ENCODE measurements at places on chromosomes 6 and 20.

- peaks cover 11% of the 10 kb centered on the region for H3K36me3 ChIP-seq
- no peak for DNase-seq
- no peak overlapping the region for H3K4me3 ChIP-seq
- H3K27me3 ChIP-seq: no peaks in the 10 kb centered on the region
- H3K27ac ChIP-seq: peak overlapping the region; percentile 49
These were observed 159.2 kb downstream of the ATXN1 start for GRCh38 chr6:16602035-16602434.

GRCh38 chr6:169277619-169278018 lies 24.0 kb upstream of the THBS2 start:
- DNase-seq: no peak
- H3K4me3 ChIP-seq: no peak overlapping the region
- no peaks in the 10 kb centered on the region for H3K36me3 ChIP-seq
- H3K27ac ChIP-seq: no peak overlapping the region
- H3K4me1 ChIP-seq: no peaks in the 10 kb centered on the region
- no peaks in the 10 kb centered on the region for H3K27me3 ChIP-seq

- DNase-seq: no peak
- no peak overlapping the region for H3K4me3 ChIP-seq
- no peak overlapping the region for H3K27ac ChIP-seq
- H3K4me1 ChIP-seq: peaks cover 5% of the 10 kb centered on the region
- no peaks in the 10 kb centered on the region for H3K36me3 ChIP-seq
- peaks cover 3% of the 10 kb centered on the region for H3K27me3 ChIP-seq
These were observed 28.7 kb downstream of the FGD2 start for GRCh38 chr6:37033819-37034795.

DNA sequence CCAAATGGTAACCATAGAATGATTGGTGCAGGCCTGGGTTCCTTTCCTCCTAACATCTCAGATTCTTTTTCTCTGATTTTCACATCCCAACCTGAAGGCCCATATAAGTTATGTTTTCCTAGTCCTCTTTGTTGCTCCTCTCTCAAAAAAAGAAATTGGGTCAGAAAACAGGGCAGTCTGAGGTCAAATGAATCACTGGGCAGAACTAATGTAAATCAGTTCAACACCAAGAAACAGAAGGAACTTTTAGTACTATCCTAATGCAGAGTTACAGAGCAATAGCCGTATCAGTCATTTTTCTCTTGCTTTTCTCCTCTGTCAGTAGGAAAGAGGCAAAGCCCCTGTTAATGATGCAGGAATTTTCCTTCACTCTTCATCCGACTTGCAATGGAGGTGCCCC lies 11.0 kb upstream of the TPD52L1 start:
- no peak overlapping the region for H3K4me3 ChIP-seq
- H3K4me1 ChIP-seq: no peaks in the 10 kb centered on the region
- peaks cover 11% of the 10 kb centered on the region for H3K27me3 ChIP-seq
- H3K27ac ChIP-seq: no peak overlapping the region
- no peaks in the 10 kb centered on the region for H3K36me3 ChIP-seq

GRCh38 chr20:46087161-46087560 lies 2.6 kb downstream of the NCOA5 start:
- no peaks in the 10 kb centered on the region for H3K36me3 ChIP-seq
- H3K27me3 ChIP-seq: no peaks in the 10 kb centered on the region
- H3K27ac ChIP-seq: no peak overlapping the region
- peak overlapping the region; percentile 25 for H3K4me3 ChIP-seq
- no peak for DNase-seq
- H3K4me1 ChIP-seq: peaks cover 36% of the 10 kb centered on the region

DNA sequence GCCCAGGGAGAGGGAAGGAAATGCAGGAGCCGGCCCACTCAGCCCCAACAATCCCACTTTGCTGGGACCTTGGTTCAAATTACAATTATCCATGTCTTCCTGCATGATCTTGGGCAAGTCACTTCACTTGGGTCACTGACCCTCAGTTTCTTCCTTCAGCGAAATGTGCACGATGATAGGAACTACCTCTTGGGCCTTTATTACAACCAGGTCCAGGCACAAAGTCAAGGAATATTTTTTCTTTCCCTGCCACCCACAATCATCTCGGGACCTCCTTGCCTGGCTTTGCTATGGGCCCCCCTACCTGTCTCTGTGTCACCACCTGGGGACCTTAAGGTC lies 358 bp upstream of the PLTP start:
- peaks cover 2% of the 10 kb centered on the region for H3K36me3 ChIP-seq
- H3K27ac ChIP-seq: no peak overlapping the region
- DNase-seq: no peak
- H3K27me3 ChIP-seq: peaks cover 3% of the 10 kb centered on the region
- peaks cover 2% of the 10 kb centered on the region for H3K4me1 ChIP-seq

DNA sequence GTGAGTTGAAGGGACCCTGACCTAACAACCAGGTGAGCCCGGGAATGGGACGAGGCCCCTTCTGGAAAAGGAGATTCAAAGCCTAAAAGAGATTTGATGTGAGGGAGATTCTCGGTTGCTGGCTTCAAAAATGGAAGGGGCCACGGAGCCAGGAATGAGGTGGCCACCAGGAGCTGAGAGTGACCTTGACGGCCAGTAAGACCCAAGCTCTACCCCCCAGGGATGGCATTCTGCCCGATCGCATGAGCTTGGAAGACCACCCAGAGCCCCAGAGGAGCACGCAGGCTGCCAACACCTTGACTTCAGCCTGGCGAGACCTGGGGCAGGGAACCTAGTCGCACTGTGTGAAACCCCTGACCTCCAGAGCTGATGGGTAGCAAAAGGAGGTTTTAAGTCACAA lies 163.9 kb downstream of the BMP7 start:
- H3K4me1 ChIP-seq: no peaks in the 10 kb centered on the region
- H3K27ac ChIP-seq: no peak overlapping the region
- H3K36me3 ChIP-seq: no peaks in the 10 kb centered on the region
- peaks cover 28% of the 10 kb centered on the region for H3K27me3 ChIP-seq
- DNase-seq: no peak

GRCh38 chr6:77010931-77011542 lies 452.3 kb downstream of the HTR1B start:
- H3K4me3 ChIP-seq: no peak overlapping the region
- H3K27ac ChIP-seq: no peak overlapping the region
- H3K4me1 ChIP-seq: peaks cover 4% of the 10 kb centered on the region
- H3K36me3 ChIP-seq: no peaks in the 10 kb centered on the region

- H3K27me3 ChIP-seq: peaks cover 20% of the 10 kb centered on the region
- H3K36me3 ChIP-seq: peaks cover 6% of the 10 kb centered on the region
- no peak for DNase-seq
- peak overlapping the region; percentile 89 for H3K27ac ChIP-seq
- H3K4me1 ChIP-seq: peaks cover 12% of the 10 kb centered on the region
These were observed 731 bp downstream of the MAK start for GRCh38 chr6:10837622-10837994.

GRCh38 chr6:68779366-68779765 lies 144.3 kb downstream of the ADGRB3 start:
- peaks cover 3% of the 10 kb centered on the region for H3K27me3 ChIP-seq
- H3K36me3 ChIP-seq: no peaks in the 10 kb centered on the region
- no peaks in the 10 kb centered on the region for H3K4me1 ChIP-seq
- no peak overlapping the region for H3K4me3 ChIP-seq
- no peak overlapping the region for H3K27ac ChIP-seq

DNA sequence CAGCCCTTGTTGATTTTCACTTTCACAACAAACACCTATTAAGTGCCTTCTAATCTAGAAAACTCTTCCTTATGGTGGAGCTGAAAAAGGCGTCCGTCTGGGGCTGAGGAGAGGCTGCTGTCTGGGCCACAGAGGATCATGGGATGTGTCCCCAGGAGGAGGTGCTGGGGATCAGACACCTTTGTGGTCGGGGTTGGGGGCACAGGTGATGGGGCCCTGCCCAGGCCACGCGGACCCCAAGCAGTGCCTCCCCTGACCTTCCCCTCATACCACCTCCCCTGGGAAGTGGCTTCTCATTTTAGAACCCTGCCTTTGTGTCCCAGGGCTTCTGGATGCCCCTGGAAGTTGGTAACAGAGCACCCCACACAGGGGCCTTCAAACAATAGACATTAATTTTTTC lies 41.1 kb downstream of the SUN5 start:
- no peaks in the 10 kb centered on the region for H3K36me3 ChIP-seq
- DNase-seq: no peak

DNA sequence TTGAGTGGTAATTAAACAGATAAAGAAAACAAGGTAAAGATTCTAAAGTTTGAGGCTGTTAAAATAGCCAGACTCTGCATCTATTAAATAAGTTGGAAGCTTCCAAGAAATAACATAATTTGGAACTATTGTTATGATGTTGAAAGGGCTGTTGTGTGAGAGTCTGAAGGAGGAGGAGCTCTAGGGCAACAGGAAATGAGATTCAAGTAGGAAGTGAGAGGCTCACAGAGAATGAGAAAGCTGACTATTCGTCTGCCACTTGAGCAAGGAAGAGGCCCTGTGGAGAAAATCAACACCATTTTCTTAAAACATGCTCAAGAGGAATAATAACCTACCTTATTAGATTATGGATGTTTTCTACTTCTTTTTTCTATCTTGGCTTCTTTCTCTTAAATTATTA lies 185.2 kb downstream of the SLC24A3 start:
- no peaks in the 10 kb centered on the region for H3K27me3 ChIP-seq
- H3K4me3 ChIP-seq: no peak overlapping the region
- no peak for DNase-seq
- peaks cover 7% of the 10 kb centered on the region for H3K4me1 ChIP-seq
- peaks cover 2% of the 10 kb centered on the region for H3K36me3 ChIP-seq

DNA sequence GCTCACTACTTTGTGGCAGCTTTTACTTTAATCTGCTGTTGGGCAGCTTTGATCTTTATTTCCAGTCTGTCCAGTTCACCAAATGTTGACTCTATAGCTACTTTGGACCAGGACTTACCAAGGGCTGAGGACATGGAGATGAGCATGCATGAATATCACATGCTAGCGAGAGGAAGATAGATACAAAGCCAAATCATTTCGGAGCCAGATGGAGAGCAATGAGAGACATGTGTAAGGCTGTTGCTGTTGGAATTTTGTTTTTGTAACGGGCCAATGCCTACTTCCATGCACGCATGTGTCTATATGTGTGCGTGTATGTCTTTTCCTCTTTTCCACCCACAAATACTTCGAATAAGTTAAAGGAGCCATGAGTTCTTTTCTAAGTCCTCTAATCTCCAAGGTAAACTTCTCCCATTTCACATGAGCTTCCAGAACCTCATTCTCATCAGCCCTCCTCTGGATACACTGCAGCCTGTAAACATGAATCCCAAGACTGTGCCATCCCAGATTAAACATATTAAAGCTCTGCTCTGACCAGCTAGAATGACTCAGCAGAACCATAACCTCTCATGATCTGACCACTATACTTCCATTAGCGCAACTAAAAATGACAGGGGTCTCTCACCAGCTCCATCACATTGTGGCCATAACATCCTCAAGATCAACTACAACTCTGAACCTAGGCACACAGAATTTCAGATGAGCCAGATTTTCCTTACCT lies 160.7 kb downstream of the LRFN2 start:
- DNase-seq: no peak
- H3K4me1 ChIP-seq: peaks cover 3% of the 10 kb centered on the region
- no peak overlapping the region for H3K4me3 ChIP-seq
